Left renal cortex interstitium (tissue), 4 donors: ENCODE measurements at places on chromosomes 7 and 10. TPM values are rescaled to one million over a fixed set of nuclear protein-coding genes. Genes with fewer than 3 reads are reported as not detected.

The HTR5A gene
- polyA plus RNA-seq, result not detected

The OPN1SW gene
- 1.3 TPM for polyA plus RNA-seq

The ACTL6B gene
- not detected for polyA plus RNA-seq

The ACBD7 gene
- 6.0 TPM for polyA plus RNA-seq

The AGR3 gene
- polyA plus RNA-seq, result 1.8 TPM

The TMEM236 gene
- polyA plus RNA-seq, result 0.31 TPM

The ARL3 gene
- 28.1 TPM for polyA plus RNA-seq

The C10orf95 gene
- polyA plus RNA-seq, result 0.44 TPM

The PON1 gene
- polyA plus RNA-seq, result 1.4 TPM

The AQP1 gene
- 209 TPM for polyA plus RNA-seq

The TPK1 gene
- polyA plus RNA-seq, result 9.1 TPM

The LIPJ gene
- 0.31 TPM for polyA plus RNA-seq

The AHR gene
- polyA plus RNA-seq, result 29.5 TPM

The GARS1 gene
- 103 TPM for polyA plus RNA-seq

The SFTPD gene
- polyA plus RNA-seq, result 0.97 TPM

The HMX3 gene
- polyA plus RNA-seq, result not detected

The LDB3 gene
- polyA plus RNA-seq, result 0.96 TPM

The NUDT13 gene
- polyA plus RNA-seq, result 4.1 TPM

The INSYN2A gene
- 3.4 TPM for polyA plus RNA-seq

The KCP gene
- polyA plus RNA-seq, result 41.9 TPM

The CYP3A7 gene
- 0.90 TPM for polyA plus RNA-seq

The DLG5 gene
- polyA plus RNA-seq, result 34.0 TPM

The LBX1 gene
- not detected for polyA plus RNA-seq

The PPP1R3A gene
- polyA plus RNA-seq, result not detected

The CXCL12 gene
- polyA plus RNA-seq, result 385 TPM

The CDK14 gene
- polyA plus RNA-seq, result 32.5 TPM

The TYW1B gene
- 4.1 TPM for polyA plus RNA-seq

The HDAC9 gene
- 8.1 TPM for polyA plus RNA-seq

The PRSS2 gene
- polyA plus RNA-seq, result not detected

The EBLN1 gene
- 0.17 TPM for polyA plus RNA-seq

The VWA2 gene
- 3.2 TPM for polyA plus RNA-seq

The GRID2IP gene
- polyA plus RNA-seq, result 1.5 TPM

The ACSM6 gene
- polyA plus RNA-seq, result 0.47 TPM
